ENCODE measurements at places on chromosomes 16 and 17.

DNA sequence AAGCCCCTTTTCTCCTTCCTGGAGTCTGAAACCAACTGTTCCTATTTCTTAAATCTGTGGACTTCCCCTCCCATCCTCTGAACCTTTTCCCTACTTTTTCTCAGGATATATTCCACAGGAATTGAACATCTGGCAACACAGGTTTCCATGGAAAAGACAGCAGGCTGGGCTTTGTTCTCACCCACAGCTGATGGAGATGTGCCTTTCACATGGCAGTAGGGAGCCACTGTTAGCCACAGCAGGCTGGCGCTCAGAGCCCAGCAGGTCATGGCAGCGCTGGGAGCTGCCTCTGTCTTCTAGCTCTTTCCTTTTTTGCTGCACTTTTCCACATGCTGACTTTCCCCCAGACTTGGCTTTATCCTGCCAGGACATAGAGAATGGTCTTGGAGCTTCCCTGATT is 116.4 kb upstream of the NLRP1 start:
- DNase-seq, result no peak

DNA sequence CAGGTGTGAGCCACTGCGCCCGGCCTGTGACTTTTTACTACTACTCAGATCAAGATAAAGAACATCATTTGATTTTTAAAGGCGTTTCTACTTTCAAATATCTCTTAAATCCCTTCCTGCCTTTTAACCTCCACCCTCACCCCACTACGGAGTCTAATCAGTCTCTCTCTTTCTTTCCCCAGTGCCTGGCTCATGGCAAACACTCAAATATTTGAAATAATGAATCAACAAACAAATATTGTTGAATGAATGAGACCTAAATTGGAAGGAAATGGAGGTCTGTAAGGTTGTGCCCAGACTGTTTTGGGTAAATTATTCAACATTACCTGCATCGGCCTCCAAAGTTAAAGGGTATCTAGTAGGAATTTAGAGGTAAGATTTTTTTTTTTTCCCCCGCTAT is 14.7 kb downstream of the COPZ2 start:
- DNase-seq, result no peak

DNA sequence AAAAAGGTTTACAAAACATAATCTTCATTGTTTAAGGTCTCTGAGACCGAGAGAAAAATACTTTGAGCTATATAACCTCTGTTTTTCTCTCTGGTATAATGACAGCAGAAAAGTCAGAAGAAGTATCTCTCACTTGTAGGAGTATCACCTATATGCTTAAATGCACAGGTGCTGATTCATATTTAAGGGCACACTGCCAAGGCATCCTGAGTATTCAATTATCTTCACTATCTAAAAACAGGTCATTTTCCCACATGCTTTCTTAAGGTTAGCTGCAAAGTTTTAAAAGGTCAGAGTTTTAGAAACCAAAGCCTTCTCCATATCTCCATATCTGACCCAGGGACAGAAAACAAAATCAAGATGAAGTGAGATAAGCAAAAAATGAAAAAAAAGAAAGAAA is 99.3 kb upstream of the C17orf78 start:
- DNase-seq, result no peak

GRCh38 chr16:66008136-66008535 is 358.4 kb upstream of the CDH5 start:
- no peak for DNase-seq

DNA sequence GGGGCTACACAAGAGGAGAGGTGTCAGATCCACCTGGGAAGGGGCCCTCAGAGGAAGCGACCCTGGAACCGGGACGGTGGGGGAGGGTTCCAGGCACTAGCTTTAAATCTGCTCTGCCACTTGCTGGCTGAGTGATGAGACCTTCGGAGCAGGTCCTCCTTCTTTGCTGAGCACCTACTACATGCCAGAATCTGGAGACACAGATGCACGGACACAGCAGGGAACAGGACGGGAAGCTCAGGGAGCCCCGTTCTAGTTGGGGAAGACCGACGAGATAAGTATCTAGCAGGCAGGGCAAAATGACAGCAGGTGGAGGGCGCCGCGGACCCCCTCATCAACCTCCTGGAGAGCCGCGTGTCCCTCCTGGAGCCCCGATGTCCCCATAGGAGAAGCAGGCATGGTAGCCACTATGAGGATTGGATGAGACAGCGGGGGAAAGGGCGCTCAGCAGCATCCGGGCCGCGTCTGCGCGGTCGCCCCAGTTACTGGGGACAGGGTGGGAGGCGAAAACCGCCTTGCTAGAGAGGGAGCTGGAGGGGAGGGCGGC is 27.2 kb downstream of the SBK1 start:
- DNase-seq, result no peak

- no peak for DNase-seq
These were observed 110.9 kb downstream of the XYLT1 start for GRCh38 chr16:17359788-17360390.

- no peak for DNase-seq
These were observed 47.8 kb downstream of the SLC7A5 start for GRCh38 chr16:87821376-87822107.
